ENCODE measurements at places on chromosomes 5 and 9.

- DNase-seq, result no peak
These were observed 92.7 kb downstream of the AOPEP start for GRCh38 chr9:94819161-94819687.

- no peak for DNase-seq
These were observed 17.8 kb upstream of the B4GALT1 start for GRCh38 chr9:33184963-33185362.

GRCh38 chr9:16743375-16743774, 127.1 kb downstream of the BNC2 start:
- DNase-seq, result no peak

DNA sequence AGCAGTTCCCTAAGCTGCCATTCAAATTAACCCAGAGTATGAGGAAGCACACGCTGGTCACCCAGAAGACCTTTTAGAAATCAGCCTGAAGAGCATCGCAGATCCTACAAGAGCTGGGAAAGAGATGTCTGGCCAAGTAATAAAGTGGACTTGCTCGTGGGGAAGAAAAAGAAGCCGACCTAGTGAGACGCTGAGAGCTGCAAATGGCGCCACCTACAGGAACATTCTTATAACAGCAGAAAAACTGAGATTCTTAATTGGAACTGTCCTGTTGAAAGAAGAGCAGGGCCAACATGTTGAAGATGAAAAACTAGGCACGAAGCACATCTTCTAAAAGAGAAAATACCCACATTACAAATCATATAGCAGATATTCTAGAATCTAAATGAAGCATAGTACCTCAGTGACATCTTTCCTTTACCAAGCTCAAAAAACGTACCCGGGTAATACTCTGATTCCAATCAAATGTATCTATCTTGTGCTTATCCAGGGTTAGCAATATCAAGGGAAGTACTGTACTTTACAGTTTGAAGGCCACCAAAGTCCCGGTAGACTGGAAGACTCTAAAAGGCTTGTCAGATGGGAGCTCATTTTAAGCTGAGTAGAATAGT, 3.9 kb upstream of the GNAQ start:
- DNase-seq, result peak; percentile 82

- DNase-seq, result no peak
These were observed 390.3 kb upstream of the MEF2C start for GRCh38 chr5:89273289-89273688.

DNA sequence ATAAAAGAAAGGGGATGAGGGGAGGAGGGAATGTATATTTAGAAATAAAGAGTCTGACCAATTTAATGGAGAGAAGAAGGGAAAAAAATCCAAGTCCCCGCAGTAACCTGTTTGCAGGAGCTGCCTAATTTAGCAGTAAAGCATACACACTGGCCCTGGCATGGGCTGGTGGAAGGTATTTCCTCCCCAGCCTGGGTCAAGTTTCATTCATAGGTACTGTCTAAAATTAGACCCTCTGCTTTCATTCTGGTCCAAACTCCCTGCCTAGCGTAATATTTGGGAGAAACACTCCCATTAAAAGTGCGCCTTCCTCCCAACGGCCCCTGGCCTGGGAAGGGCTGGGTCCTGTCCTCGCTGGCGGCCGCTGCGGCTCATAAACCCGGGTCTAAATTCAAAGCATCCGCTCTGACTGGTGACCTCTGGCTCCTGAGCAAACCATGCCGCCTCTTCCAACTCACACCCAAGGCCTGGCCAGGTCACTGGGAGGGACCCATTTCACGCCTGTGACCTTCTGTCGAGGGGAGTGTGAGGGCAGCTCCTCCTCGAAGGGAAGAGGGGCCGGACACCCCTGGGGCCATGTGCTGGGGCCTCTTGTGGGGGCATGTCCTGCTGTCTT, 123.2 kb downstream of the FGF18 start:
- no peak for DNase-seq

DNA sequence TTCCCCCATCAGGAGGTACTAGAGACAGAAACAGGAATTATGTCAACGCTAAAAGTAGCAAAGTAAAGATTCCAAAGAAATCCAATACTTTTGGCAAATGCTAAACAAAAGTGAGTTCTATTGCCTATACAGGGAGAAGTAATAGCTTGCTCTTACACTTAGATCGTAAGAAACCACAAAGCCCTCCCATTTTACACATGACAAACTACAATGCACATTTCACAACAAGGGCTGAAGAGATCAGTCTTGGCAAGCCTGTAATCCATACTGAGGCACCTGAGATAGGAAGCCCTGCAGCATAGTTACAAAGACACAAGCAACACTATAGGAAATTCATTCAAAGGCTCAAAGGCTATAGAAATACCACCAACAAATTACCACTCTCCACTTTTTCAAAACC, 7.7 kb downstream of the HNRNPK start:
- no peak for DNase-seq

- DNase-seq, result no peak
These were observed 43.1 kb downstream of the PDZD2 start for GRCh38 chr5:31682025-31682424.

DNA sequence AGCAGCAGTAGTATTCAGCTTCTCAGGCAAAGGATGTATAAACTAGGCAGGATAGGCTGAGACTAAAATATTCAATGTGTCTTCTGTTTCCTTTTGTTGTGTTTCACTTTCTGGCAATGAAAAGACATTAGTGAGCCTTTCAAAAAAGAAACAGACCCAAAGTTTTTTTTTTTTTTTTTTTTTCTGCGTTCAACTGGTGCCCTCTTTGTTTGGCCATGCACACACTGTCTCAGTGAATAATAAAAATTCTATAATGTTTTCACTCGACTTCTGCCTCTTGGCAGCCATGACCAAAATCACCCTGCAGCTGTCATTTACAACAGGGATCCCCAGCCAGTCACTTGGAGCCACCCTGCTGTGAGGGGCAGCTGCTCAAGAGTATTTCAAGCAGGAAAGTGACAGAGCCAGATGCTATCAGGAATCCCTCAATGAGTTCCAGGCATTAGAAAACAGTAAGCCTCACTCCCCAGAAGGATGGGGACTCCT, 44.0 kb upstream of the MAN2A1 start:
- no peak for DNase-seq

- peak; percentile 62 for DNase-seq
These were observed 59.0 kb downstream of the MAT2B start for GRCh38 chr5:163564321-163564938.

GRCh38 chr5:78781611-78782286, 133.2 kb upstream of the LHFPL2 start:
- no peak for DNase-seq

GRCh38 chr5:132821791-132822190, 8.7 kb downstream of the SHROOM1 start:
- DNase-seq, result no peak

- DNase-seq, result no peak
These were observed 7.4 kb upstream of the MOB3B start for GRCh38 chr9:27537027-27537435.

DNA sequence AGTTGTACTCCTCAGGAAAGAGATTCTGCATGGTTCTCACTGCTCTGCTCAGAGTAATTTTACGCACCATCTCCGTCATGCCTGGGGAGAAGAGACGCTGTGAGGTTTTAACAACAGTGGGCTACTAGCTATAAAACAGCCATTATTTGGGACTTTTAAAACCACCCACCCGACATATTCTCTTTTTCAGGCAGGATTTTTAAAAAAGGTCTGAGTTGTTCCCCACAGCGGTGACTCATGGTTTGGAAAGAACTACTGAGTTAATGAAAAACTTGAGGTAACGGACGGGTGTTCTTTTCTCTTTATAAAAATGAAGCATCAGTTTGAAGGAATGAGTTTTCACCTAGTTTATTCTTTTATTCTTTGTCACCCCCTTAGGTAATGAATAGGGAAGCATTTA, 61.3 kb downstream of the TTLL11 start:
- no peak for DNase-seq

DNA sequence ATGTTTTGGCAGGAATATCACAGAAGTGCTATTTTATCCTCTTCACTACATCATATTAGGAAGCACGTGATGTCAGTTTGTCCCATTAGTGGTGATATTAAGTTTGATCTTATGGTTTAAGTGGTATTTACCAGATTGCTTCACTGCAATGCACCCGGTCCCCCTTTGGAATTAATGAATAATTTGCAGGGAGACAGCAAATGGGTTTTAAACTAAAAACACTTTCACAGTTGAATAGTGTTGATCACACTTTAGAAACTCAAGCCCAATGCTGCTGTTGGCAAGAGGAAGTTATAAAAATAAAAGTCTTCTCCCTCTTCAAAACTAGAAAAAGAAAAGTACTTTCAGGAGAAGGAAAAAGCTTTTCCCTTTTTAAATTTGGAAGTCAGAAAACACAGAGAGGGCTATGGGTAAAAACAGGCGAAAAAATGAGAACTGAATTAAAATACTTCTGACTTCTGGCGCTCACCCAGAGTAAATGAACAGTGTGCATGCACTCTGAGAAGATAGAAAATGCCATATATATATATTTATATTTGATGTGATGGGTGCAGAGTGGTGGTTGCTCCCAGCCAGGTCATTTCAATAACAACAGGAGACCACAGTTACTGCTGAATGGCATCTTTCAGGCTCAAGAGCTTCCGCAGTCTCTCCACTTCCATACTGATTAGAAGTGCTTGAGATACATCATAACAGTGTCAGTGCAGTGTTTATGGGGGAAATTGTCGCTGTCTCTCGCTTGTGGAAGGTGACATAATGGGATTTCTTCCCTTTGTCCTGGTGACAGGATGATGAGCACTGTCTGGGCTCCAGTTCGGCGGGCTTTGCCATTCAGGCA, 278.0 kb downstream of the ZSWIM6 start:
- DNase-seq, result no peak

GRCh38 chr9:115018547-115019435, 88.4 kb upstream of the TNFSF8 start:
- no peak for DNase-seq

DNA sequence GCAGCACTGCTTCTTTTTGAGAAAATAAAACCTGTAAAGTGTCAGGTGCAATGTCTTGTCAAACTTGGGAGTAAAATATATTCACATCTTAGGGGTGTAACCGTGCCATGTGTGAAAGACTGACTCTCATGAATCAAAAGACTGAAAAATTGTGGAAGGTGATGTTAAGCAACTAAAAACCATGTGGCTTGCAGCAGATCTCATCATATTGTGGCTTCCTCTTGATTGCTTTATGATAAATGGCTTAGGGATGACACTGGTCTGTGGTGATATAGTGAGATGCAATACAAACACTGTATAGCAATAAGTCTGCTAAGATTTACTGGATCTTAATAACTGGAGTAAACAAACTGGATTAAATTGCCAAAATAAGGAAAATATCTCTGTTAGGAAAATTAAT, 321.6 kb downstream of the EDIL3 start:
- no peak for DNase-seq

- no peak for DNase-seq
These were observed 53.7 kb downstream of the LHFPL2 start for GRCh38 chr5:78594610-78595457.

- DNase-seq, result no peak
These were observed 36.5 kb upstream of the HSPA9 start for GRCh38 chr5:138611678-138612218.
